ENCODE measurements at places on chromosomes 13 and 19.

DNA sequence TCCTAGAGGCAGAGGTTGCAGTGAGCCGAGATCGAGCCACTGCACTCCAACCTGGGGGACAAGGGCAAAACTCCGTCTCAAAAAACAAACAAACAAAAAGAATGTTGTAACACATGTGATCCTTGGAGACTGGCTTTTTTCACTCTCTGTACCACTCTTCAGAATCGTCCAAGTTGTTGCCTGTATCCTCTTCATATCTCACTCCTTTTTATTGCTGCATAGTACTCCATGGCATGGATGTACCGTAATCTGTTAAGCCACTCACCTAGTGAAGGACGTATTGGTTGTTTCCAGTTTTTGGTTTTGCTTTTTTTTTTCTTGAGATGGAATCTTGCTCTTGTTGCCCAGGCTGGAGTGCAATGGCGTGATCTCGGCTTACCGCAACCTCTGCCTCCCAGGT, 7.0 kb upstream of the CD22 start:
- DNase-seq = no peak

DNA sequence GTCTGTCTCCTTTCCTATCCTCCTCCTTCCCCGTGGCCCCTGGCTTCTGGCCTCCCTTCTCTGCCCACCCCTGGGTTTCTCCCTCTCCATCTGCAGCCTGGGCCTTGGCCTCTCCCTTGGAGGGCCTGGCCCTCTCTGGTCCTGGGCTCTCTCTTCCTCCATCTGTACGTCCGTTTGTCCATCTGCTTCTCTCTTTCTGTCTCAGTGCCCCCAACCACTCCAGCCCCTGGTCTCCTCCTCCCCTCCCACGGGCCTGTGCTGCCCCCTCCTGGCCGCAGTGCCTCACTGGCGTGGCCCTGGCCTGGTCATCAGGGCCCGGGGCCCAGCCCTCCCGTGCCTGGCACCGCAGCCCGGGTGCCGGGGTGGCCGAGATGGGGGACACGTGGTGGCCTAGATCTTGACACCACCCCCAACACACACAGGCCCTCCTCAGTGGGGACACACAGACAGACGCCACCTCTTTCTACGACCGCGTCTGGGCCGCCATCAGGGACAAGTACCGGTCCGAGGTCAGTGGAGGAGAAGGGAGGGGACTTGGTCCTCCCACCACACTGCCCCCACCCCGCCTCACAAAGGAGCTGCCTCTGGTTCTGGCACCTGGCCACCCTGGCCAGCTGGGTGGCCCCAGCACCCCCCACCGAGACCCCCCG, 11.3 kb downstream of the PRKCSH start:
- DNase-seq = no peak

DNA sequence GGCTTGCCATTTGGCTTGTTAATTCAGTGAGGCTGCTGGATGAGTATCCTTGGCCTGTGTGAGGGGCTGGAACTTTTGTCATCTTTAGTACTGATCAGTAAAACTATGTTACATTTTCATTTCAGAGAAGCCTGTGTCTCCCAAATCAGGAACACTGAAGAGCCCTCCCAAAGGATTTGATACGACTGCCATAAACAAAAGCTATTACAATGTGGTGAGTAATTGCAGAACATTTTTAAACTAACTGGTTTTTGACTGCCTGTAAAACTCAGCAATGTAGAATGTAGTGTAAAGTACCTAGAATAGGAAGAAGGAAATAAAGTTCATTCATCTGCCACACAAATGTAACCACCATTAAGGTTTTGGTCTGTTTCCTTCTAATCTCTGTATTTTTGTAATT, 87.4 kb upstream of the TEX29 start:
- no peak for DNase-seq

- peak; percentile 1 for DNase-seq
Observed at GRCh38 chr13:92346046-92346445, 880.6 kb upstream of the GPC6 start.

GRCh38 chr19:45640849-45641273, 1.7 kb upstream of the EML2 start:
- no peak for DNase-seq

GRCh38 chr19:31943191-31943661, 402.2 kb upstream of the ZNF507 start:
- no peak for DNase-seq

GRCh38 chr19:7512400-7512851, 3.5 kb upstream of the ZNF358 start:
- no peak for DNase-seq

DNA sequence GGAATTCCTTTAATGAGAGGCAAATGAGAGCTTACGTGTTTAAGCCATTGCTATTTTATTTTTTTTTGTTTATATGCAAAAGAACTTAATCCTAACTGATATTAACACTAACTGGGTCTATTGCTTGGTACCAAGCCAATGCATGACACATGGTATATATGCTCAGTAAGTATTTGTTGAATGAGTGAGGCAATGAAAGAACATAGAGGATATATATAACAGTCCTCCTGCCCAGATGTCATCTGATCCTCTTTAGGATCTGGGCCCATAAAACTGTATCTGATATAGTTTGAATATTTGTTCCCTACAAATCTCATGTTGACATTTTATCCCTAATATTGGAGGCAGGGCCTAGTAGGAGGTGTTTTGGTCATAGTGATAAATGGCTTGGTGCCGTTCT, 13.0 kb upstream of the ALOX5AP start:
- DNase-seq = no peak

GRCh38 chr13:49439609-49440008, 4.3 kb downstream of the CAB39L start:
- no peak for DNase-seq

DNA sequence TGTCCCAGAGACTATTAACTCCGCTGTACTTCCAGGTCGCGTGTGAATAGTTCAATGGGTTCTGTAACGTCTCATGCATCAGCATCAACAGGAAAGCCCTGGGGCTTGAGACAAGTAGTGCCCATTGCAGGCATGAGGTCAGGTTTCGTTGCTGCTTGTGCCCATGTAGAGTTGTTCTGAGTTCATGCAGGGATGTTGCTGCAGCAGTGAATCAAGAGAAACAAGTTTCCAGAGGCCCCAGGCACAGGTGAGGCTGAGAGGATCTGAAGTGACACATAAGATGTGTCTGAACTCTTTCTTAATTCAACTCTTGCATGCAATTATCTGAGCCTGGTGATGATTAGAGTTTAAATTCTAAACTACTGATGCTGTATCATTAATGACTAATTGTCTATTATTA, 8.6 kb upstream of the ZNF283 start:
- DNase-seq = no peak

DNA sequence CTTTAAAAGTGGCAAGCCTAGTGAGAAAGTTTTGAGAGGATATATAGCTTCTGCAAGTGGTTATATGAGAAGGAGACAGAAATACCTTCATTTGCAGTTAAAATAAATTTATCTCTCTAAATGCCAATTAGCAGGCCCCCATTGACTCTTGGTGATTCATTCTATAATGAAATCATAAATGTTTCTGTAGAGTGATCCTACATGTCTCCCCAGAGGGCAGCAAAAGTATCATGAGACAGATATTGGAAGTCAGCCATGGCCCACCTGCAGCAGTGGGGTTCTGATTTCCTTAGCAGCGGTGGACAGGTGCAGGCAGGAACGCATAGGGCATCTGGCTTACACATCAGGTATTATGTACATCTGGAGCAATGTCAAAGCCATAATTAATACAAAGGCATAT, 385.4 kb upstream of the SLC10A2 start:
- no peak for DNase-seq

- no peak for DNase-seq
Observed at GRCh38 chr19:5080030-5080654, 111.2 kb downstream of the KDM4B start.

- DNase-seq = no peak
Observed at GRCh38 chr13:107960301-107960700, 255.0 kb downstream of the LIG4 start.

DNA sequence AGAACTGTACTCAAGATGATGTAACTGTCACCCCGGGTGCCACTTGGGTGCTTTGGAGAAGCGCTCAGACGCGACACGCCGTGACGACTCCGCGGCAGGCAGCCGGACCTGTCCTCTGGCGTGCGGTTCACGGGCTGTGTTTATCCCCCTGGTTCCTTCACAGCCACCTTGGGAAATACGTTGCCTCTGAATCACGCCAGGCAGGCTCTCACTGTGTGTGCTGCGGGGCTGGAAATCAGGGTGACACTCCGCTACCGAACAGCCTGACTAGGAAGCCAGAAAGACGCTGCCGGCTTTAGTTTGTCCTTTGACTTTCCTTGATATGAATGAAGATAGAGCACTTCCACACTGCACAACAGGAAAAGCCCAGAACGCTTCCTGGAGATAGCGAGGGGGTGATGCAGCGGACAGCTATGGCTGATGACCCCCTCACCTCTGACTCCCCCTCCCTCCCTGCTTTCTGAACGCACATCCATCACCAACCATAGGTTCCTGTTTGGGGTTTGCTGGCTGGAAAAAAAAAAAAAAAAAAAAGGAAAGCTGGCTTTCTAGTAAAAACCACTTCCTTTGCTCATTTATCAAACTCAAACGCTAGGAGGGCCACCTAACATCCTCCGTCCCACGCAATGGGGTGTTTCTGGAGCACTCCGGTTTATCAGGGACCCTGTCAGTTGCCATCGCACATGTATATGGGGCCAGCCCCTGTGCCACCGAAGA, 3.7 kb upstream of the GP6 start:
- no peak for DNase-seq

DNA sequence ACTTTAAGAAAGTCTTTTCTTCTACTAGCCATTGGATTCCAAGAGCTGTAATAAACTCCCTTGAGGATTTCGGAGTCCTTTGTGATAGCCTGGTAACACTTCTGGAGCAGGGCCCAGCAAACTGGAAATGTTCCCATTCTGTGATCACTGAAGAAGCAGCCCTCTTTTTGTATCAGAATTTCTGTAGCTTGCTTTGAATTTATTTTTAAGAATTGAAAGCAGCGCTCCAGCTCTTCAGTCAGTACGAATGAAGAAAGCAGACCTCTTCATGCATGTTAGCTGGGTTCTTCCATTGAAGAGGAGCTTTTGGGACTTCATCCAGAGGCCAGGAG, 141.5 kb downstream of the AKAP11 start:
- DNase-seq = no peak

- DNase-seq = no peak
Observed at GRCh38 chr13:74661851-74662250, 527.6 kb upstream of the KLF12 start.

- peak; percentile 24 for DNase-seq
Observed at GRCh38 chr13:79659121-79659521, 178.2 kb downstream of the NDFIP2 start.

DNA sequence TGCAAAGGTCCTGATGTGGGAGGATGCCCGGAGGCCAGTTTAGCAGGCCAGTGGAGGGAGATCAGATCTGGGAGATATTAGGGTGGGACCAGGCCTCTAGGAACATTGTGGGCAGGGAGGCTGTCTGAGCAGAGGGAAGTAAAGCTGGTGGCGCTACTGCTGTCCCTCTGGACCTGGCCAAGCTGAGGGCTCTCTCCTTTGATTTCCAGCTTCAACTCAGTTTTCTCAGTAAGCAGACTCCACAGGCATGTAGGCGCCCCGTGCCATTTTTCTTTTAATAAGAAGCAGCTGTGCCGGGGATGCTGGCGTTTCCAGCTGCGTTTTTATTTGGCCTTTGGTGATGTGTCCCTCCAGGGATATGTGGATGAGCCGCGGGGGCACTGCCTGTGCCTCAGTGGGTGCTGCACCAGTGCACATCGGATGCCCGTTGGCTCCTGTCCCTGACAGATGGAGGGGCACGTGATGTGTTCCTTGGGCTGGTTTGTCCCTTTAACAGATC, 6.7 kb downstream of the DNM2 start:
- DNase-seq = no peak

GRCh38 chr19:57302727-57303401, 17.4 kb upstream of the ZNF543 start:
- DNase-seq = no peak

DNA sequence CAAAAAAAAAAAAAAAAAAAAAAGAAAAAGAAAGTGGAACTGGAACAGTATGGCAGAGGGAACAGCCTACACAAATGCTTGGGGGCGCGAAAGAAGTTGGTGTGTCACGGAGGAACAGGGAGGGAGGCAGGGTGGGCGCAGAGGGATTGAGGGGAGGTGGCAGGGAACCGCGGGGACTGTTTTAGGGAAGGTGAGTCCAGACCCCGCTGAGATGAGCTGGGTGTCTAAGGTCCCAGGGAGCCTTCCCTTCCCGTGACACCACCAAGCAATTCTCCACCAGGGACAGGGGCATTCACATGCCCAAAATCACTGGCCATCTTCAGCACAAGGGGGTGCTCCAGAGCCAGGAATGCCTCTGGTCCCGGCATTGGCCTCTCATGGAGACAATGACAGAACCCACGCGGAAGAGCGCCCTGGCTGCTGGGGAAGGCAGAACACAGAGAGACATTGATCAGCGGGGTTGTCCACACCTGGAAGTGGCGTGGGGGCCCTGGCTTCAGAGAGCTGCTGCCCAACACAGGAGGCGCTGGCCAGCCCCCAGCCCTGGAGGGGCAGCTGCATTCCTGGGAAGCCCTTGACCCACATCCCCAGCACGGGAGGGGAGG, 6.9 kb downstream of the PEAK3 start:
- DNase-seq = no peak

DNA sequence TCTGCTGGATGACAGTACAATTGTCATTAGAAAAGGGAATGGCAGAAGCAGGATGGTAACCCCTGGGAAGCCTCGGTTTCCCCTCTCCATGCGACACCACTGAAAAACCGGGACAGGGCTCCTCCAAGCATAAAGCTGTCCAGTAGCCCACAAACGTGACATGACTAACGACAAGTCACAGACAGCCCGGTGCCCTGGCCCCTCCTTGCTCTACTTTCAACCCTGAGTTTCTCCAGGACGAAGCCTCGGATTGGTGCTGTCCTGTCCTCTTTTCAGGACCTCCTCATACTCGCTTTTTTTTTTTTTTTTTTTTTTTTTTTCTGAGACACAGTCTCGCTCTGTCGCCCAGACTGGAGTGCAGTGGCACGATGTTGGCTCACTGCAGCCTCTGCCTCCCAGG, 16.3 kb downstream of the DPP9 start:
- DNase-seq = no peak

- DNase-seq = no peak
Observed at GRCh38 chr13:83865161-83866137, 16.8 kb downstream of the SLITRK1 start.

DNA sequence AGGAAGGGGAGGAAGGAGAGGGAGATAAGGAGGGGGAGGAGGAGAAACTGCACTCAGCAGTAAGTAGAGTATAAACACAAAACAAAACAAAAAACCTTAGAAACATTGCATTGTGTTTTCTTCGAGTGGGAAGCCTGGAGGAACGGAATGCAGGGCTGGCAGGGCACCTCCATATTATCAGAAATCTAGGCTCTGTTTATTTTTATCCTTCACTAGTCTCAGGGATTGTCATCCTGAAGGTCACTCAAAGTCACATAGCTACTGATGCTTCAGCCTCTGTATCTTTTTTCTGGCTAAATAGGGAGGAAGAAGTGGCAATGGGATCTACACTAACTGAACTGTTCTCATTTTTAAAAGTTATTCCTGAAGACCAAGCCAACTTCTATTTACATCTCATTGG, 467.8 kb downstream of the KCTD12 start:
- no peak for DNase-seq

DNA sequence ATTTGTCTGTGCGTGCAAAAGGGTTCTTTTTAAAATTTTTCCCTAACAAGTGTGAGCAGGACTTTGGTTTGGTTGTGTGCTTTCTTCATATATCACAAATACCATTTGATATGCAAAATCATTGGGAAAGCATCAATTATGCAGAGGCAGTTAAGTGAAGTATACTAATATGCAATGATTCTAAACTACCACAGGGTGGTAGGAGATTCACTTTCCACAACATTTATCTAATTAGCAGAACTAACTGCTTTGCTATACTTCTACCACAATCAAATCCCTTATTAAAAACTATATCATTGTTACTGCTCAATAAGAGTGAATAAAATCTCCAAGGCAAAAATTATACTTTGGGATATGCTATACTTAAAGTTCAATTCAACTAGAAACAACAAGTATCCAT, 2738.9 kb upstream of the PCDH20 start:
- no peak for DNase-seq
